Right lung (tissue), 10 donors: ENCODE measurements at places on chromosomes 13 and 19.

- no peak for DNase-seq
Measured at GRCh38 chr13:113427562-113428468, 25.5 kb downstream of the ADPRHL1 start.

GRCh38 chr13:36212789-36213188 is 1.6 kb downstream of the SOHLH2 start:
- no peak for DNase-seq

DNA sequence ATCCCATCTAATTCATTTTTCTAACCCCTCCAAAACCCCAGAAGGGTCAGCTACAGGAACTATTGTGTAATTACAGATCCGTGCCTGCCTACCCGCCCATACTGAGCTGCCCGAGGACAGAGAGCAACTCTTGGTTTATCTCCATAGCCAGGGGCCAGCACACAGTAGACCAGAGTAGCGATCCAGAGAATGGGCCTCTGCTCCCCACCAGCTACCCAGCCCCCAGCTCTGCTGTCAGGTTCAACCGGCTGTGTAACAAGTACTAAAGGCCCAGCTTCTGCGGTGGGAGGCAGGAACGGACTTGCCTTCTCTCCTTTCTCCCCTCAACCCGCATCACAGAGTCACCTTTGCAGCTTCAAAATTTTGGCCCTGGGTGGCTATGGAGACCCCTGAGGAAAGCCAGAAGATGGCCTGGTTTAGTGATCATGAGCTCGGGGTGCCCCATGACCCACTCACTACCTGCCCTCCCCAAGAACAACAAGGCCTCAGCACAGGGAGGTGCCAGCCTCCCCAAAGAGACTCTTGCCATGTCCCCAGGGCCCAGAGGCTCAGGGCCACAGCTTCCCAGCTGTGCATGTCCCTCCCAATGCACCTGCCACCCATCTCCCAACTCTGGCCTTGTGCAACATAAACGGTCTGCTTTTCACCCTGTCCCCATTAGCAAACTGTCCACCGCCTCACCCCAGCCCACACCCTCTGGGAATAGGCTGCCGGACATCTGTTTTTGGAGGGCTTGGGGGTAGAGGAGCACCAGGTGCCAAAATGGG is 5.7 kb downstream of the CALM3 start:
- DNase-seq = no peak

GRCh38 chr13:60755380-60756163 is 358.6 kb downstream of the TDRD3 start:
- DNase-seq = no peak
